ENCODE measurements at places on chromosomes 11 and 22.

GRCh38 chr22:44393066-44393465 lies 80.3 kb upstream of the SHISAL1 start:
- no peak for DNase-seq

GRCh38 chr22:42959576-42960509 lies 55.1 kb downstream of the PACSIN2 start:
- peak; percentile 87 for DNase-seq

- DNase-seq = no peak
Observed at GRCh38 chr11:110335358-110335757, 38.9 kb upstream of the RDX start.

DNA sequence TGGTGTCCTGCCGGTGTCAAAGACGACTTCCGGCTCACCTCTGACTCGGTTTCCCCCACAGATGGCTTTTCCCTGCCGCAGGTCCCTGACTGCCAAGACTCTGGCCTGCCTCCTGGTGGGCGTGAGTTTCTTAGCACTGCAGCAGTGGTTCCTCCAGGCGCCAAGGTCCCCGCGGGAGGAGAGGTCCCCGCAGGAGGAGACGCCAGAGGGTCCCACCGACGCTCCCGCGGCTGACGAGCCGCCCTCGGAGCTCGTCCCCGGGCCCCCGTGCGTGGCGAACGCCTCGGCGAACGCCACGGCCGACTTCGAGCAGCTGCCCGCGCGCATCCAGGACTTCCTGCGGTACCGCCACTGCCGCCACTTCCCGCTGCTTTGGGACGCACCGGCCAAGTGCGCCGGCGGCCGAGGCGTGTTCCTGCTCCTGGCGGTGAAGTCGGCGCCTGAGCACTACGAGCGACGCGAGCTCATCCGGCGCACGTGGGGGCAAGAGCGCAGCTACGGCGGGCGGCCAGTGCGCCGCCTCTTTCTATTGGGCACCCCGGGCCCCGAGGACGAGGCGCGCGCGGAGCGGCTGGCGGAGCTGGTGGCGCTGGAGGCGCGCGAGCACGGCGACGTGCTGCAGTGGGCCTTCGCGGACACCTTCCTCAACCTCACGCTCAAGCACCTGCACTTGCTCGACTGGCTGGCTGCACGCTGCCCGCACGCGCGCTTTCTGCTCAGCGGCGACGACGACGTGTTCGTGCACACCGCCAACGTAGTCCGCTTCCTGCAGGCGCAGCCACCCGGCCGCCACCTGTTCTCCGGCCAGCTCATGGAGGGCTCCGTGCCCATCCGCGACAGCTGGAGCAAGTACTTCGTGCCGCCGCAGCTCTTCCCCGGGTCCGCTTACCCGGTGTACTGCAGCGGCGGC lies 5.5 kb downstream of the B3GNT6 start:
- peak; percentile 42 for DNase-seq

GRCh38 chr11:37519781-37520180 lies 921.7 kb upstream of the RAG2 start:
- DNase-seq = no peak

- DNase-seq = no peak
Observed at GRCh38 chr11:12148882-12149281, 38.5 kb downstream of the MICAL2 start.

DNA sequence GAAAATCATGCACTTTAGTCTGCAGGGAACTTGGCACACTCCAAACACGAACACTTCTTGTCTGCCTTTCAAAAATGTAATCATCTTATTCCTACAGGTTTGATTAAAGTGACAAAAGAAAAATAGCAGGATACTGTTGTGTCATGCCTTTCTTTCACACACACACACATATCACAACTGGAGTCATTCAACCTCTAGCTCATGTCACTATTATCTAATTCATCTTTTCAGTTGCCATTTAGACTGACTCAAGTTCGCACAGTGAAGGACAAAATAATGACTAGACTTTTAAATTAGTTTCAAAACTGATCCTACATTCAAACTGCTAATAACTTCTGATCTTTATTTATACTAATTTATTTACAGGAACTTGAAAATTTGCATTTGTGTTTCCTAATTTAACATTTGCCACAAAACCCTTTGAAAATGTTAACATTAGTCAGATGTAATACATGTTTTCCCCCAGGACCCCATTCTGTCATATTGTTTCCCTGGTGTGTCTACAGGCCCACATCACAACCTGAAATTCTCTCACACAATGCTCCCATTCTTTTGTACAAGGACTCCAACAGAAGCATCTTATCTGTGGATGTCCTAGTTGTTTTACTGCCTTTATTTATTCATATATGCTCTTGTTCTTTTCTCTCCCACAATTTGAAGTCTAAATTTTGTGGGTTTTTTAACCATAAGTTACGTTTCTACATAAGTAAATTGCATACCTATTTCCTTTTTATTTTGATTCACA lies 171.1 kb downstream of the GRIA4 start:
- no peak for DNase-seq

DNA sequence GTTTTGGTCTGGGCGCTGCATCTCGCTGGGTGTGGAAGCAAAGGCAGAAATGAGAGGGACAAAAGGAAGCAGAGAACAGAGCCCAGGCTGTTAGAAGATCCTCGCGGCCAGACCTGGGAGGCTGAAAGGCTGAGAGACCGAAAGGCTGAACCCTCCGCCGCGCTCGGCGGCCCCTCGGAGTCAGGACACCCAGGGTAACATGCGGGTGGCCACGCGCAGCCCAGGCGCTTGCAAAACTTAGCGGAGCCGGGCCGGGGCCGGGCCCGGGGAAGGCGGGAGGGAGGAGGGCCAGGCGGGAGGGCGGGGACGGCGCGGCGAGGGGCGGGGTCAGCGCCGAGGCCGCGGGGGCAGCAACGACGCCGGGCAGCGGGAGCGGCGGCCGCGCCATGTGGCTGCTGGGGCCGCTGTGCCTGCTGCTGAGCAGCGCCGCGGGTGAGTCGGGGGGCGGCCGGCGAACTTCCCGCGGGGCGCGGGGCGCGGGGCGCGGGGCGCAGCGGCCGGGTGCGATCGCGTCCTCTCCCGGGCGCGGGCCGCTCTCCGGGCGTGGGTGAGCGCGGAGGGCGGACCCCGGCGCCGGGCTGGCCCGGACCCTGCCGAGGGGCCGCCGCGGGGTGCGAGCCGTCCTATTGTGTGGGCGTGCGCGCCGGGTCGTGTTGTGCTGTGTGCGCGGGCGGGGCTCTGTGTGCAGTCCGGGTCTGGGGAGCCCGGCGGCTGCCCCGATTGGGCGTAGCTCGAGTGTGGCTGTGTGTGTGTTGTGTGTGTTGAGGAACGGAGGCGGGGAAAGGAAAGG lies at the start of gene LDLRAD3:
TSS of gene LDLRAD3 (plus strand) at position 350 of the 790 bp plus-strand sequence. CDS start at position 387, 37 bp downstream.
- DNase-seq = peak; percentile 84

- DNase-seq = no peak
Observed at GRCh38 chr11:67633758-67634365, 4.1 kb upstream of the NUDT8 start.

DNA sequence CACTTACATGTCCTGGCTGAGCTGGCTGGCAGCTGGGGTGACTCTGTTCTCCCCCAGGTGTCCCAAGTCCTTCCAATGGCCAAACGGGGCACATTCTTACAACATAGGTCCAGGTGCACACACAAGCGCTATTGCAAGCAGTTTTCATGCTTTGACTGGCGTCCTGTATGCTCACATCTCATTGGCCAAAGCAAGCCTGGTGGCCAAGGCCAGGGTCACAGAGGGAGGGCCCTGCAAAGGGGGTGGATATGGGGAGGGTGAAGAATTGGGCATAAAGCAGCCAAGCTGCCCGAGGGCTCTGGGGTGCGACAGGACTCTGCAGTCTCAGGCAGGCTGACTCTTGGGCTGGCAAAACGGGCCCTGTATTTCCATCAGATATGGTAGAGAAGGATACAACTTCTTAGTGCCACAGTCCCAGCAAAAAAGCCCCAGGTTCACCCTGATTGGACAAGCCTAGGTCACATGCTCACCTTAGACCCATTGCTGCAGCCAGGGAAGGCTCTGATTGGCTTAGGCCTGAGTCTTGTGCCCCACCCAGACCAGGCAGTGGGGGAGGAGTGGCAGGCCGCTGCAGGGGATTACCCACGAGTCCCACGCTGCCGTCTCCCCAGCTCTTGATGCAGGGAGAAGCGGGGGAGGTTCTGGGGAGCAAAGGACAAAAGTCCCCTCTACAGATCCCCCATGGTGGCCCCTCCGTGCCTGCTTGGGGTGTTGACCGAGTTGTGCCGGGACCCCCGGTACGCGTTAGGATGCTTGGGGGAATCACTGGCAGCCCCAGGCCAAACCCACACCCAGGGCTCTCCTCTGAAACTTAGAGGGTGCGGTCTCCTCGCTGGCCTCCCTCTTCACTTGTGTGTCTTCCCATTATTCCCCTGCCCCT lies 110.8 kb downstream of the ARHGAP8 start:
- DNase-seq = no peak

DNA sequence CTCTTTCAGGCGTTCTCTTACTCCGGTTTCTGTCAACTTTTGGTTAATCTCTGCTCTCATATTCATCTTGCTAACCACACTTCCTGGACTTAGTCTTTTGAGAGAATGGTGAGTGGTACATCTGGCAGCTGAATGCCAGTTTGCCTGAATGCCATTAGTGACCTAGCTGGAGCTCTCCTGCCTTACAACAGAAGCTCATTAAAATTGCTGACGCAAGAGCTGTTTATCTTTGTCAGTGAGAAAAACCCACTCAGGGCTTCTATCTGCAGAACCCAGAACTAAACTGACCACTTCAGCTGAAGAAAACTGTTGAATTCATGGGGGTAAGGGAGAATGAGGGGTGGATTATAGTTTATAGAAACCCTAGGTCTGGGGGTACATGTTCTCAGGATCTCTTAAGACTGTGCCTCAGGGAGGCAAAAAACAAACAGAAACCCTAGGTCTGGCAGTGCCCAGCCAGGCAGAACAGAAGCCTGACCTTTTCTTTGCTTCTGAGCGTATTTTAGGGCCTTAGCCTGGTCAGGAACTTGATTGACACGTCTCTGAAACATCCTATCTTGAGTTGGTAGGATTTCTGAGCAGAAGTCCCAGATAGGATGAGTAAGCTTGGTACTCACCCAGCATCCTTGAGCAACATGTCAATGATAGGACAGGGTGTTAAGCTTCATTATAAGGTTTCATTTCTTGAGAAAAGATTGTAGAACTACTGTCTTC lies 52.8 kb upstream of the YWHAH start:
- no peak for DNase-seq

- no peak for DNase-seq
Observed at GRCh38 chr11:32002311-32002710, 88.6 kb upstream of the RCN1 start.

DNA sequence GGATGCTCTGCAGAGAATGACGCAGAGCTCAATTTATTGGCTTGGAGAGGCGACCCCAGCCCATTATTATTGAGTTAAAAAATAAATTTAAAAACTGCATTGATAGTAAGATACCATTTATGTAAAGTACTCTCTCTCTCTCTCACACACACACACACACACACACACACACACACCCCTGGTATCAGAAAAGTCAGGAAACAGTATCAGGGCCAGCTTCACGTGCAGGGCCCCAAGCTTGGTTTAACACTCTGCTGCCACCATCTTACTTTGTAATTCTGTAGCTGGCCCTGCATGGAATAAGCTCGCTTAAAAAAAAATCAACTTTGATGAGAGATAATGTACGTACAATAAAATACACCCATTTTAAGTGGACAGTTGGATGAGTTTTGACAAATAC lies 59.8 kb upstream of the CD5 start:
- DNase-seq = no peak

GRCh38 chr11:120708511-120709183 lies 197.1 kb downstream of the GRIK4 start:
- no peak for DNase-seq

DNA sequence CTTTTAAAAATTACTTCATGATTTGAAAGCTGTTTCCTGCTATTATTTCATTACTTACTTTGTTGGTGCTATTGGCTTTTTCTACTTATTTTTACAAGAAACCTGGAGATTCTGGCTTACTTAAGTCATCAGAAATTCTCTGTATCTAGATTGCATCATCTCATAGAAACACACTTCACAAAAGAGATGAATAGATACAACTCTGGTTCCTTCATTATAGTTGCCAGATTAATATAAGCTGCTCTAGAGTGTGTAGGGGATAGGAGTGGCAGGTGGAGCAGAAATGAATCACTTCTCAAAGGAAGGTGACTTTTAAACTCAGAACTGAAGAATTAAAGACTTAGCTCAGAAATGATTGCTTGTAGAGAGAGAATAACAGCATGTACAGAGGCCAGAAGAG lies 20.0 kb downstream of the CYP2R1 start:
- DNase-seq = no peak

DNA sequence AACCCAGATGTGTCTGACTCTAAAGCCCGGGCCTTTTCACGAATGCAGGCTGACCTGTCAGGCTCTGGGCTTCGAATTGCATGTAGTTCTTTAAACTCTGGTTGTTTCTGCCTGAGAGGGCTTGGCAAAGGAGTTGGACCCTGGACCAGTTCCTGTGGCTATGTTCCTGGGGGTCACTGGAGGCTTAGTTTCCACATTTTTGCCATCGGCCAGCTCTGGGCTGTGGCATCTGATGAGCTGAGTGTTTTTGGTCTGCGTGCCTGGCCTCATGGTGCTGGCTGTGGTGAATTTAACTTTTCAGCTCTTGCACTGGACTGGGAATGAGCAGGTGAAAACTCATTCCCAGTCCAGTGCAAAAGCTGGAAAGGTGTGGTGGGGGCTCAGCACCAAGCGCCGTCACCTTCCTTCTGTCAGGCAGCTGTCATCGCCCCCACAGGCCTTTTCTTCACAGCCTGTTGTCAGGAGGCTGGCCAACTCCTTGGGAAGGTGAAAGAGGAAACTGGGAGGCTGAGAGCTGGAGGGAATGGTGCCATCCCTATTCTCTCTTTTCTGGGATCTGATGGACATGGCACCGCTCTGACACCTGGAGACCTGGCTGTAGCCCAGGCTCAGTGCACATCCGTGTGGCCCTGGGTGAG lies 123.6 kb downstream of the ADAMTS15 start:
- DNase-seq = no peak

- DNase-seq = no peak
Observed at GRCh38 chr11:76620489-76620888, 50.1 kb downstream of the LRRC32 start.

Data from ACHN (cell line).